ENCODE measurements at places on chromosomes 4 and X.
A peak's percentile ranks its signal among the peaks of the same experiment; 100 is the strongest.

DNA sequence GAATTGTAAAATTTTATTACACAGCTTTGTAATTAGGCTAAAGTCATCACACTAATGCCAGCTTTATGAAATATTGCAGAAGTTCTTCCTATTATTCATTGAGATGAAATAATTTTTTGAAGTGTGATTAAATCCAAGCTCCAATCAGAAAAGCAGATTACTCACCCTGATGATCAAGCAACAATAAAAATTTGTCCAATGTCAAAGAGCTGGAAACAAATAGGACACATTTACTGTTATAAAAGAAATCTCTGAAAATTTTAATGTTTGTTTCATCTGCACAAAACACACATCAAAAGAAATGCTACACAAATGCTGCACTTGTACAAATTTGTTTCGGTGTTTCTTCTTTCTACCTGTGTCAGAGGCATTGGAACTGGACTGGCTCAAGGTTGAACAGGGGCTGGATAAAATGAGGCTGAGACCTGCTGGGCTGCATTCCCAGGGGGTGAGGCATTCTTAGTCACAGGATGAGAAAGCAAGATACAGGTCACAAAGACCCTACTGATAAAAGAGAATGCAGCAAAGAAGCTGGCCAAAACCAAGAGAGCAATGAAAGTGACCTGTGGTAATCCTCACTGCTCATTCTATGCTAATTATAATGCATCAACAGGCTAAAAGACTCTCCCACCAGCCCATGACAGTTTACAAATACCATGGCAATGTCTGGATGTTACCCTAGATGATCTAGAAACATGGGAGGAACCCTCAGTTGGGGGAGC, 78.3 kb downstream of the GASK1B start:
- no peak for DNase-seq

DNA sequence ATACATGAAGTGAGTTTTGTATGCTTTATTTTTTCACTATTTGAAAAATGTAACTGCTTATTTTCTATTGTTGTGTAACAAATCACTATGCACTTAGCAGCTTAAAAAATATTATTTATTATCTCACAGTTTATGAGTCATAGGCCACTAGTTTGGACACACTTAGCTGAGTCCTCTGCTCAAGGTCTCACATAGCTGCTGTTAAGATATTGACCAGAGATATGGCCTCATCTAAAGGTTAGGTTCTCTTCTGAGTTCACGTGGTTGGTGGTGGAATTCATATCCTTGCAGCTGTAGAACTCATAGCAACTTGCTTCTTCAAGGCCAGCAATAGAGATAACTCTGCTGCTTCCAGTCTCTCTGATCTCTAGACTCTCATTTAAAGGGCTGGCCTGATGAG, 534.4 kb downstream of the SPRY1 start:
- DNase-seq: no peak

DNA sequence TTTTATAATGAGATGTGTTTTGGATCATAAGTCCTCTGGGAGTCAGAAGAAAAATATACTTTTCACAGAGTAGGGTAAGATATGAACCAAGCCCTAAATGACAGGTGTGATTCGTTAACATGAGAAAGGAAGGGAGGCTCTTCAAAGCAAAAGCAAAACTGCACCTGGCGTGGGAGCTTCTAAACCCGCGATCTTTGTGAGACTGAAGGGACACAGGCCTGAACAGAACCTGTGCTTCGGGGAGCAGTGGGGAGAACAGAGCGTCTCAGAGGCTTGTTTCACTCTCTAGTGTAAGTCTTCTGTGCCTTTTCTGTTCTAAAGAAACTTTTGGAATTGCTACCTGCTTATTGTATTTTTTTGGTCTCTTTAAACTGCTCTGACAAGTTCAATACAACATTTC, 30.2 kb upstream of the CYP4V2 start:
- DNase-seq: peak; percentile 80

- DNase-seq: peak; percentile 27
These were observed 213.4 kb upstream of the S100G start for GRCh38 chrX:16436348-16437188.

Data from GM13977 (cell line).